ENCODE measurements at places on chromosomes 3 and 15. TPM values are rescaled to one million over a fixed set of nuclear protein-coding genes. Genes with fewer than 3 reads are reported as not detected.

- H3K27ac ChIP-seq: no peak overlapping the region
- no peaks in the 10 kb centered on the region for H3K4me1 ChIP-seq
- H3K27me3 ChIP-seq: no peaks in the 10 kb centered on the region
- H3K36me3 ChIP-seq: no peaks in the 10 kb centered on the region
These were observed 51.3 kb downstream of the HOMER2 start for GRCh38 chr15:82901114-82901805.

DNA sequence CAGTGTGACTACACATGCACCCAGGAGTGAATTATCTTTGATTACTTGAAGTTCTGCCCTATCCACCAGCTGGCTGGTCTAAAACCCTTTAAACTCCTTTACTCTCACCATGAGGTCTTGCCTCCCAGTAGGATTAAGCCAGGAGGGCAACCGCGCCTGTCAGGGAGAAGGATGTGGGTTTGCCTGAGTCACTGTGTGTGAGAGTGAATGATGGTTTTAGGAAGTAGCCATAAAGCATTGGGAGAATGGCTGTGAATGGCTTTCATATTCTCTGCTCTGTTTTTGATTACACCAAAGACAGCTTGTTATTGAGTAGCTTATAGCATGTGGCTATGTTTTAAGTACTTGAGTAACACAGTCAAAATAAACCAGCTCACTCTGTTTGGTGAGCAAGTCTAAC, 637.7 kb upstream of the TBL1XR1 start:
- no peak for DNase-seq
- no peak overlapping the region for H3K4me3 ChIP-seq
- H3K27ac ChIP-seq: no peak overlapping the region
- no peaks in the 10 kb centered on the region for H3K4me1 ChIP-seq

GRCh38 chr15:58452775-58453174, 21.0 kb downstream of the LIPC start:
- no peaks in the 10 kb centered on the region for H3K4me1 ChIP-seq
- no peak overlapping the region for H3K27ac ChIP-seq
- no peak overlapping the region for H3K4me3 ChIP-seq
- no peaks in the 10 kb centered on the region for H3K36me3 ChIP-seq

- no peak overlapping the region for H3K27ac ChIP-seq
- no peak for DNase-seq
- no peak overlapping the region for H3K4me3 ChIP-seq
- H3K36me3 ChIP-seq: no peaks in the 10 kb centered on the region
- H3K27me3 ChIP-seq: no peaks in the 10 kb centered on the region
- no peaks in the 10 kb centered on the region for H3K4me1 ChIP-seq
These were observed 123.0 kb downstream of the MEGF11 start for GRCh38 chr15:66130496-66131034.

DNA sequence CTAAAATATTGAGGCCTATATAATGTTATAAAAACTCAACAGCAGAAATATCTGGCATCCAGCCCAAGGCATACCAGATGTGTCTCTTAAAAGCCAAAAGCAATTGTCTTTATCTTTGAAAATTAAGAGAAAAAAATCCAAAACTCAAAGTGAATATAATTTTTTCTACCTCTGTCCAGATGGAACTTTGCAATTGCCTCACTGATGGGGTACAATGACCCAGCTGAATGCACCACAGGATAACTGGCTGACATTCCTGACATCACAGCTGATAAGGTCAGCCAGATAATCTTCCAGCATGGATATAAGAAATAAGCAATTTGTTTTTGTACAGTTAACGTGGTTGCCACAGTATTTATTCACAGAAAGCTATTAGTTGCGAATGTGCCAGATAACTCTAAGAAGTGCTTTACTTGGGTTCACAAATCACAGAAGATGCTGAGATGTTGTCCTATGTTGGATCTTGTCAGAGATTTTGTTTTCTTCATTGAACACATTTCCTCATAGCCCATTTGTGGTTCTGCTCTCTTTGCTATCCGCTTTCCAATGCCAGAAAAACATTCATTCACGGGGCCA, 566.9 kb upstream of the CCDC54 start:
- H3K27ac ChIP-seq: no peak overlapping the region
- H3K36me3 ChIP-seq: no peaks in the 10 kb centered on the region
- peaks cover 9% of the 10 kb centered on the region for H3K4me1 ChIP-seq
- no peak for DNase-seq

- no peak for DNase-seq
- no peaks in the 10 kb centered on the region for H3K27me3 ChIP-seq
- H3K4me1 ChIP-seq: no peaks in the 10 kb centered on the region
- H3K27ac ChIP-seq: no peak overlapping the region
- no peak overlapping the region for H3K4me3 ChIP-seq
These were observed 73.0 kb downstream of the HCN4 start for GRCh38 chr15:73295630-73296286.

ZIC4 gene
- 0.25 TPM for polyA plus RNA-seq

Measured in aorta (tissue), 5 donors.